DMS53 (cell line): ENCODE measurements at places on chromosomes 1 and 21.

DNA sequence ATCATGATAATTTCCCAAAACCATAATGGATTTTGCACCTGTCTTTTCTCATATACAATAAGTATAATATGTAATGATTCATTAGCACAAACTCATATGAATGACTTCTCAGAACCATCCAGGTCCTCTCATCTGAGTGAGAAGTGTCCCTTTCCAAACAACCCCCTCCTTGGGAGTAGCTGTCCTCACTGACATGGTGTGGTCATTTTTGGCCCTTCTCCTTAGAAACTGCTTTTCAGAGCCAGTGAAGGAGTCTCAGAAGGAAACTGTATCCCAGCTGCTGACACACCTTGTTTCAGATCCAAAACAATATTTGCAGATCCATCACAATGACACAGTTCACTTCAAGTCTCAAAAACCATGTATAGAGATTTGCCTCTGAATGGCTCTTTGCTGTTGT lies 95.5 kb downstream of the MIS18A start:
- no peak for DNase-seq

GRCh38 chr1:211328084-211328694 lies 1.6 kb downstream of the TRAF5 start:
- peak; percentile 56 for DNase-seq

DNA sequence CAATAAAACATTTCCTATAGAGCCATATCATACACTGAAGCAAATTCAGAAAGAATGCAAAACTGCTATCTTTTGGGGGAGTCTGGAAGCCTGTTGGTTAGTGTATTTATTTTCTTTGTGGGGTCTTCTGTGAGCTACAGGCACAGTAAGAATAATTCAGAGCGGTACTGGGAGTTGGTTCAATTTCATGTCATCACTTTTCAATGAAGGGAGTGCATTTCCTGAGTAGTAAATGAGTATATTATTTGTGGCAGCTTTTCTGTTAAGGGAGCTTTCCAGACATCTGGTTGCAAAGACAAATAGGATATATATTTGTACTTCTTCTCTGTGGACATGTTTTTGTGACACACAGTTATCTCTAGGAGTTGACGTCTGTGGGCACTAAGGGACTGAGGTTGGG lies 130.6 kb downstream of the HUNK start:
- DNase-seq = no peak

GRCh38 chr1:227422581-227422980 lies 104.3 kb upstream of the CDC42BPA start:
- DNase-seq = no peak

- no peak for DNase-seq
Measured at GRCh38 chr21:39951183-39952101, 84.2 kb downstream of the PCP4 start.

DNA sequence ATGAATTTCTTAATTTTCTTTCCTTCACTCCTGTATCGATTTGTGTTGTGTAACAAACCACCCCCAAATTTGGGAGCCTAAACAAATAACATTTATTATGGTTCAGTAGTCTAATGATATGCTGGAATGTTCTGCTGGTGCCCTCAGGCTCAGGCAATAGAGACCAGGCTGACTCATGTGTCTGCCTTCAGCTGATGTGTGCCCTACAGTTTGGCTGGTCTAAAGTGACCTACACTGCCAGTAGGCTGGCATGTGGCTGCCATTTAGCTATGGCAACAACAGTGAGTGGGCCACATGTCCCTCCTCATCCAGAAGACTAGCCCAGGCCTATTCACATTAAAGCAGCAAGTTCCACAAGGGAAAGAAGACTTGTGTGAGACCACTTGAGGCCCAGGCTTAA lies 115.8 kb downstream of the PTPRC start:
- no peak for DNase-seq

DNA sequence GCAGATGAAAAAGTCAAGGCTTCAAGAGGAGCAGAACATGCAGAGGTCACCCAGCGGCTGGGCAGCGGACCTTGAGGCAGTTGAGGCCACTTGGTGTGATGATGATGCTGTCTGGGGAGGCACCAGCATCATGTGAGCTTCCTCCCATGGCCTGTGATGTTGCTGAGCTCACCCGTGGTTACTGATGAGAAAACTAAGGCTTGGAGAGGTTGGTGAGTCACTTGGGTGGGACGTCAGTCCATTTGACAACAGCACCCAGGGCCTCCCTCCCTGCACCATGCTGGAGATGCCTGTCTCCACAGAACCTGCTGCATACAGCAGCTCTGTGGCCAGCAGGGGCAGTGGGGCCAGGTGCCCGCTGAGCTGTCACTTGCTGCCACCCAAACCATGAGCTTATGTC lies 146.8 kb downstream of the NPHP4 start:
- peak; percentile 23 for DNase-seq

GRCh38 chr1:19361611-19362147 lies 49.6 kb downstream of the SLC66A1 start:
- DNase-seq = no peak

DNA sequence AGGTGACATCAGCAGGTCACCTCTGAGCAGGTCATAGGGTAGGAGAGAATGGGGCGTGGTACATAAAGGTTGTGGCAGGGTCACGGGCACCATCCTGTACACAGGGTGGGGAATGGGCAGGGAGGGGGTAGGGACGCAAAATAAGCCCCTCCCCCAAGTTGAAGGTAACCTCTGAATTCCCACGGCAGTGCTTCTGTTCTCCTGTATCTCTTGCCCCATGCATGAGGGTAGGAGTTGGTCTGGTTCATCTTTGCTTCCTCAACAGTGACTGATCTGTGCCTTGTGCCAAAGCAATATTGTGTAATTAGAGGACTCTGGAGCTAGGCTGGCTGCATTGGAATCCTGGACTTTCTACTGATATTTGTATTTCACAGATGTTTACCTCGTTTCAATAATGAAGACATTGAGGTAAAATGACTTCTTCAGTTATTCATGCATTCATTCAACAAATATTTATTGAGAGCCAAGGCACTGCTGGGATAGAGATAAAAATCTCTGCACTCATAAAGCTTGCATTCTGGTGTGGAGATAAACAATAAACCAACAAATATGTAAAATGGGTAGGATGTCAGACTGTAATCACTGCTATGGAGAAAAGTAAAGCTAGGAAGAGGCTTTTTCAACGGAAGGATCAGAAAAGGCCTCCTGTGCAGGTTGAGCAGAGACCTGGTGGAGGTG lies 18.4 kb upstream of the GFI1 start:
- no peak for DNase-seq

DNA sequence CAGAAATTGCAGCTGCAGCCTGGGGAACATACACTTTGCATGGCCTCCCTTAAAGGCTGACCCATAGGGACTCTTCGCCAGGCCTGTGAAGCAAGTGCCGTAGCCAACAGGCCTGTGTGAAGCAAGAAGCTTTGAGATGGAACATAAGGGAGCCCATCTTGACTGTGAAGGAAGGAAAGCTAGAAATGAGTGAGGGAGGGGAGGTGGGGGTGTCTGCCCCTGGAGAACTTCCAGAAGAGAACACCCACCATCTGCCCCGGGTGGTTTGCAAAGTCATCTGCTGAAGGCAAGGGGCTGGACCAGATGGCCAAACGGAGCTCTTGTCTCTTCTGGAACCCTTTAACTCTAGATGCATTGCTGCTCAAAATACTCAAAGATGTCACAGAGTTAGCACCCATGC lies 103.3 kb upstream of the GRIK3 start:
- DNase-seq = no peak

GRCh38 chr1:240888039-240888786 lies 276.3 kb upstream of the GREM2 start:
- DNase-seq = peak; percentile 74

GRCh38 chr1:200337831-200338230 lies 72.0 kb downstream of the ZNF281 start:
- DNase-seq = no peak

- DNase-seq = no peak
Measured at GRCh38 chr1:85650645-85651044, 57.6 kb downstream of the ZNHIT6 start.

- DNase-seq = peak; percentile 76
Measured at GRCh38 chr1:147243228-147243685, 773 bp downstream of the CHD1L start.

- DNase-seq = no peak
Measured at GRCh38 chr1:40690771-40691537, 550 bp upstream of the NFYC start.

DNA sequence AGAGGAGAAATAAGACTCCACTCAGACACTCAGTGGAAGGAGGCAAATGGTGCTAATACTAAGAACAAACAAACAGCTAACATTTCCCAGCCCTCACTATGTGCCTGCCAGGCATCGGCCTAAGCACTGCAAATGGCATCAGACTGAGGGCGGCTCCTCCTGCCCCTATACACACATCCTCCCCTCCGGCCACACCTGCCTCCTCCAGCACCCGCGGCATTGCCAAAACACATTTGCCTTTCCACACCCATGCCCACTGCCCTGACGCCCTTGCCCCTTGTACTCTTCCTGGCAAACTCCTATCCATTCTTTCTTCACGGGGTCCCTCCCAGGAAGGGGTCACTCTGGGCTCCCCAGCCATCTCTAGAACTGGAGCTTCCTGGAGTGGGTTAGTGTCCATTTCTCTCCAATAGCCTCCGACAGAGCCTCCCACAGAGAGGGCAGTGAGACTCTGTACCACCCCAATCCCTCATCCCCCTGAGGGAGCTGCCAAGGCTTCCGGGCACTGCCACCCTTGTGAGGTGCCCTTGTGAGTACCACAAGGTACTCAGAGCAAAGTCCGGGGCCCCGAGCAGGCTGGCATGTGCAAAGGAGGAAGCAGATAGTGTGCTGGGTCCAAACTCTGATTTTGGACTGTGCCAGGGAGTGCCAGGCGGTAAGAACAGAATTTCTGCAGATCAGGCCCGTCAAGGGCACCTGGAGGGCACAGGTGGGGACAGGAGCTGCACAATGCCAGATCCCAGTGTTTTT lies 959 bp downstream of the AKR7A3 start:
- peak; percentile 75 for DNase-seq
